Nucleus accumbens (tissue), 56 donors: ENCODE measurements at places on chromosomes 2 and 18.
A peak's percentile ranks its signal among the peaks of the same experiment; 100 is the strongest.

DNA sequence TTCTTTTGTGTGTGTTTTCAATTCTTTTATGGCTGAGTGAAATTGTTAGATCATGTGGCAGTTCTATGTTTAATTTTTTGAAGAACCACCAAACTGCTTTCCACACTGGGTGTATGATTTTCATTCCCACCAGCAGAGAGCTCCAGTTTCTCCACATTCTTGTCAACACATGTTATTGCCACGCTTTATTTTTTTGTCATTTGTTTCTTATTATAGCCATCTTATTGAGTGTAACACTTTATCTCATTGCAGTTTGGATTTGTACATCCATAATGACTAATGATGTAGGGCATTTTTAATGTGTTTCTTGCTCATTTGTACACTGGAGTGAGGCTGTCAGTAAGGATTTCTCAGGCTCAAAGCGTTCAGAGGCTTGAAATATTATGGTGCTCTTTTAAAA, 184.2 kb downstream of the PIEZO2 start:
- DNase-seq, result no peak

- DNase-seq, result no peak
Measured at GRCh38 chr2:6650311-6650710, 215.4 kb downstream of the CMPK2 start.

- DNase-seq, result no peak
Measured at GRCh38 chr18:8994603-8995002, 107.9 kb upstream of the NDUFV2 start.

DNA sequence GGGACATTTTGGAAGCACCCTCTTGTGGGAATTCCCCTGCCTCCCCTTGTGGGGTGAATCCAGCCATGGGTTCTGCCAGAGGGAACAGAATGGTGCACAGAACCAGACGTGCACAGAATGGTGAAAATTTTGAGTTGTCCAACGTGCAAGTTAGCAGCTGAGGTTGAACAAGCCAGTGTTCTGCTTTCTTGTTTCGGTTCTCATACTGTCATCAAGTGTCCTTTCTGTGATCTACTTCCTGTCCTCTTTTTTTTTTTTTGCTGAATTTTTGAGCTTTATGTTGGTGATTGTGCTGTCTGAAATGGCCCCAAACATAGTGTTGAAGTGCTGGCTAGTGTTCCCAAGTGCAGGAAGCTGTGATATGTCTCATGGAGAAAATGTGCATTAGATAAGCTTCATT, 21.5 kb upstream of the REEP1 start:
- no peak for DNase-seq

DNA sequence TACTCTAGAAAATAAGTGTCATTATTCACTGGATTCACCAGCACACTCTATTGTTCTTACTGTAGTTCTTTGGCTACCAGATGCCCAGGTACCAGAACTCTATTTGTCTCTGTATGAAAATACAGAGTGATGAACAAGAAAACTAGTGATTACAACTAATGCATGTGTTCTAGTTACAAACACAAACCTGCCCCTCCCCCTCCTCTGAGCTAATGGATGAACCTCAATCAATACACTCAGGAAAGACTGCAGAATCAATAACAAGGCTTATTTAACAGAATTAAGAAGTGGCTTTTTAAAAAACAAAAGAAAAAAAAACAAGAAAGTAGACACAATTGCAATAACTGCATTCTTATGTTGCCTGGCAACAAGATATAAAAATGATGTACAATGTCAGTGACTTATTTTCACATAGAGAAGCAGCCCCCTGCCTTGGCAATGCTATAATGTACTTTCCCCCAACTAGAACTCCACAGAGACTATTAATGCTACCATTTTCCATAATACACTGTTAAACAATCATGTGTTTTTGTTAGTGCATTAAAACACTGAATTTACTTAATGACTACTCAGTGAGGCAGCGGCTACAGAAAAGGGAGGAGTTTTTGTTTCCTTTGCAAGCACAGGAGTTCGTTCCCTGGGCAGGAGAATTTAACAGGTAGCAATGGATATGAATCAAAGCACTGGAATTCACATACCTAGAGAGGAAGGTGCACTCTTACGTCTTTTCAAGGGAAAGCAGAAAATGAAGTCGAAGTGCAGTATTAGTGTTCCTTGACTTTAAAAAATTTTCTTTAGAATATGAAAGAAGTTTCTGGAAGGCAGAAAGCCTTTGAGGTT, 318.8 kb upstream of the REV1 start:
- DNase-seq, result no peak

DNA sequence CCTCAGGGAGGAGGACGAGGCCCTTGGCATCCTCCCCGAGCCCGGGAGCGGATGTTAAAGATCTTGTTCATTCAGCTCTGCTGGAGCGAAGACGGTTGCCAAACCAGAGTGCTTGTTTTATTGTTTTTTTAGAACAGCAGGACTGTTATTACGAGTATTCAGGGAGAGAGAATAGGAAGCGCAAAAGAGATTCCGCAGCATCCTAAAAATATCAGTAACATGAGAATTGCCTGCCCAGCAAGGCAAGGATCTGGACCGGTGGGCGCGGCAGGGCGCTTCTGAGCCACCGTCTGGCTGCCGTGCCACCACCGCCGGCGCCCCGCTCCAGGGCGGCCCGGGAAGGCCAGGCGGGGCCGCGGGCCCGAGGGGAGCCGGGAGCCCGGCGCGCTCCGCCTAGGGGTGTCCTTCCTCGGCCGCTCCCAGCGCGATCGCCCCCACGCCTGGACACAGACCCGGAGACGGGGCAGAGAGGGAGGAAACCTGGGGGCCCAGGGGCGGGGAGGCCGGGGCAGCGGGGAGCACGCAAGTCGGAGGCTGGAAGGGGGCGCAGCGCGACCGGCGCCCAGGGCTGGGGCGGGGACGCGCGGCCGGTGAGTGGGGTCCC, 843 bp downstream of the CYS1 start:
- no peak for DNase-seq

GRCh38 chr2:149149007-149149297, 110.5 kb downstream of the LYPD6B start:
- no peak for DNase-seq

DNA sequence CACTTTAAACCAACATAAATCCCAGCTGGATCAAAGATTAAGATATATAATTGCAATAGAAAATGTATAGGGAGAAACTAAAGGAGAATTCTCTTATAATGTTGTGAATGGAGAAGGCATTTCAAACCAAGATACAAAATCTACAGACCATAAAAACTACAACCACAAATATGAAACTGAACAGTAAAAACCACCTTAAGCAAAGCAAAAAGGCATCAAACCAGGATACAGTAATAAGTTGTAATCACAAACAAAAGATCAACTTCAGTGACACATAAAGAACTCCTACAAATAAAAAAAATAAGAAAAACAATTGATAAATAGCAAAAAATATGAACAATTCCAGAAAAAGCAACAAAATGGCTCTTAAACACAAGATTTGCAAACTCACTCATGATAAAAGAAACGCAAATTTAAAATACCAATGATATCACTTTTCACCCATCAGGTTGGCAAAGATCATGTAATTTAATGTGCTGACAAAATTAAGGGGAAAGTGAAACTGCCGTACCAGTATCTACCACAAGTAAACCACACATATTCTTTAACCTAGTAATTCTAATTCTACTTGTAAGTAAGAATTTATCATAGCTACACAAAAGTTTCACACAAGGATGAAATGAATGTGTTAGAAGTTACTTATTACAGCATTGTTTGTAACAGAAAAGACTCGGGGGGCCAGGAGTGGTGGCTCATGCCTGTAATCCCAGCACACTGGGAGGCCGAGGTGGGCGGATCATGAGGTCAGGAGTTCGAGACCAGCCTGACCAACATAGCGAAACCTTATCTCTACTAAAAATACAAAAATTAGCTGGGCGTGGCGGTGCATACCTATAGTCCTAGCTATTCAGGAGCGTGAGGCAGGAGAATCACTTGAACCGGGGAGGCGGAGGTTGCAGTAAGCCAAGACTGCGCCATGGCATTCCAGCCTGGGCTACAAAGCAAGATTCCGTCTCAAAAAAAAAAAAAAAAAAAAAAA, 101.9 kb downstream of the USP34 start:
- no peak for DNase-seq

- DNase-seq, result no peak
Measured at GRCh38 chr2:205768341-205768740, 86.0 kb downstream of the NRP2 start.

- no peak for DNase-seq
Measured at GRCh38 chr2:129913695-129914495, 65.6 kb upstream of the RAB6C start.

DNA sequence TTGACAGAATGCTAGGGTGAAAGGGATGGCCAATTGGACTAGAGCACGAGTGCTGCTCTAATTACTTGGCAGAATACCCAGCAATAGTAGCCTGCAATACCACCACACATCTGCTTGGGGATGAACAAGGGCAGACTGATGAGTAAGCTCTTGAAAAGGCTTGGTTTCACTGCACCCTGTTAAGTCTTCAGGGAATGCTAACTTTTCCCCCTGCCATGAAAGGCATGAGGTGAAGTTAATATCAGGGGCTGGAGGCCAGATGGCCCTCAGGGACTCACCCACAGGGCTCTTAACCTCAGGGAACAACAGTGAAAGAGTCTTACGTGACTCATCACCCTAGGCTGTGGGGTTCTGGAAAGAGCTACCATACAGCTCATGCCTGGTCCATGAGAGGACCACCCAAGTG, 51.7 kb upstream of the MYL1 start:
- no peak for DNase-seq

- no peak for DNase-seq
Measured at GRCh38 chr2:8316356-8316755, 365.5 kb upstream of the ID2 start.

DNA sequence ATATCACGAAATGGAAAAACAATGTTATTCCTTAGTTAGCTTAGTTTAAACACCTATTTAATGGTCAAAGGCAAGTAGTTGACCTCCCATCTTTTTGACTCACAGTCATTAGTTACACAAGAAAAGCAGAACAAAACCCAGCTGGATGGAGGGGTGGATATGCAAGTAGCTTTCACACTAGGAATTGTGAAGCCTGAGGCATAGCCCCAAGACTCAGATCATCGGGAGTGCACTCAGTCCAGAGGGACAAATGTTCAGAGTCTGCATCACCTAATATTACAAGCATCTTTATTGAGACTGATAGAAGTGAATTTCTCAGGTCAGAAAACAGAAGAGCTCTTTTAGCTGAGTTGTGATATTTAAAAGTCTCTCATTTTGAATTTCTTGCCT, 15.5 kb upstream of the CPS1 start:
- no peak for DNase-seq

GRCh38 chr2:200689115-200689514, 103.3 kb downstream of the AOX1 start:
- DNase-seq, result no peak

DNA sequence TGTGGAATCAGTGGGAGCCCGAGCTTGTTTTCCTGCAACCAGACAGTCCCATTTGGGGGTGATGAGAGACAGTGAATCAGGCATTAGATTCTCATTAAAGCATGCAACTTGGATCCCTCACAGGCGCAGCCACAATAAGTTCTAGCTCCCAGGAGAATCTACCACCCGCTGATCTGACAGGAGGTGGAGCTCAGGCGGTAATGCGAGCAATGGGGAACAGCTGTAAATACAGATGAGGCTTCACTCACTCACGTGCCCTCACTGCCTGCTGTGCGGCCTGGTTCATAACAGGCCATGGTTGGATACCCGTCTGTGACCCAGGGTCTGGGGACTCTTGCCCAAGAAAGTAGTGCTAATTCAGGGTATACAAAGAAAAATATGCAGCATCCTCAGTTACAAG, 144.8 kb upstream of the RGPD4 start:
- DNase-seq, result no peak

GRCh38 chr2:42102024-42102590, 54.3 kb downstream of the PKDCC start:
- DNase-seq, result no peak

DNA sequence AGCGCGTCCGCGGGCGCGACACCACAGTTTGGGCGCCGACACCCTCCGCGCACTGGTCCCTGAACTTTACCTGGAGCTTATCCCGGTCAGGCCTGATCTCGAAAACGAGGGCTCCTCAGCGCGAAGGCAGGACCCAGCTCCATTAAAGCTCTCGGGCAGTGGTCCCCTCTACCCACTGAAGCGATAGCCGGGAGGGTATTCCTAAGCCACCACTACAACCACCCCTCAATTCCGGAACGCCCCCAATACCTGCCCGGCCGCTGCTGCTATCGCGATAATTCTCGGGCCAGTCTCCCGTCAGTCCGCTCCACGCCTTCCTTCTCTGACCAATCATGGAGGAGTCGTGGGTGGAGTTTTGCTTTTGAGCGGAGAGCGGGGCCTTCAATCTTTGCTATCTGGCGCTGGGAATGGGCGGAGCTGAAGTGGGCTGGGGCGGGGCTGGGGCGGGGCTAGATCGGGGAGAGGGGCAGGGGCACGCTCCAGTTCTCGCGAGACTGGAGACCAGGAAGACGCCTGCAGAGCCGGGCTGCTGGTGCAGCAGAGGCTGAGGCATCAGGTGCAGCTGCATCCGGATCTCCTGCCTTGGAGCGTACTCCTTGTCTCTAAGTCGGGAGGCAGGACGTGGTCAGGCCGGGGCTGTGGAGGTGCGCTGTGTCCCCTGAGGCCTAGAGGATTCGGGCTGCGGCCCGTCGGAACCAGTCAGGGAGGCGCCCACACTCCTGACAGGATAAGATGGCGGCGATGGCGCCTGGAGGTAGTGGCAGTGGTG, at the start of the genes PIGN and RELCH:
Gene PIGN, minus strand, starts transcription at position 283 of the 769 bp plus-strand sequence. CDS start 25,703 bp downstream, outside the sequence.
Gene RELCH, plus strand, starts transcription at position 482 of the 769 bp plus-strand sequence. Its CDS starts 251 bp downstream, at position 733.
- DNase-seq, result peak; percentile 96

GRCh38 chr2:110674620-110675555, 3.0 kb downstream of the BUB1 start:
- DNase-seq, result no peak

- DNase-seq, result no peak
Measured at GRCh38 chr2:11907190-11907589, 160.8 kb downstream of the LPIN1 start.

- DNase-seq, result no peak
Measured at GRCh38 chr2:12507295-12507694, 209.4 kb upstream of the TRIB2 start.

DNA sequence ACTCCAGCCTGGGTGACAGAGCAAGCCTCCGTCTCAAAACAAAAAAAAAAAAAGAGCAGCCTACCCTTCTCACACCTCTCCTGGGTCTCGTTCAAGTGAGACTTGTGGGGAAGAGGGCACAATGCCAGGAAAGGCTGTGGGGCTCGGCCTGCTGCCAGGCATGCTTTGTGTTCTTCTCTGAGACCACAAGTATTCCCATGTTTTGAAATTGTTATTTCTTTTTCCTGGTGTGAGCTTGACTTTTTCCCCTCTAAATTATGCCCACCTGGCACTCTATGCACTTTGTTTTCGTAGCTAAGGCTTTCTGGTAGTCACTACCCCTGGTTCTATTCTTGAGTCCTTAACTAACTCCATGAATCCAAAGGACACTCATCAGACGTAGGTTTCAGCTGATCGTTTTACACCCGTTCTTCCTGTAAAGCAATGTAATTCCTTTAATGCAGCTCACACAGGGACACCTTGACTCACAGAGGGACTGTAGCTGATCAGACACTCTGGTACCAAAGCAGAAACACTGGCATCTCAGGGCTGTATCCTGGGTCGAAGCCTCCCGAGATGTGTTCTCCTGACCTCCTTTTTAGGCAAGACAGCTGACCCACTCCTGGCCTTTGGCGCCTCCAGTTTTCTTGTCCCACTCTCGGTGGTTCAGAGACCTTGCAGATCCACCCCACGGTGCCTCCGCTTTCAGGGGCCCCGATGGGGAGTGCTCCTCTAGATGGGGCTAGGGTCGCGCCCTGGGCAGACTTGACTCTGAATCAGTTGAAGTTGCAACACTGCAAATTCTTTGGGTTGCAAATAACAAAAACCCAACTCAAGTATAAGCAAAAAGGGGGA, 193.3 kb upstream of the AGAP1 start:
- no peak for DNase-seq

- DNase-seq, result no peak
Measured at GRCh38 chr2:179974761-179975160, 32.3 kb downstream of the CWC22 start.
